ENCODE measurements at places on chromosomes 11 and 22.

DNA sequence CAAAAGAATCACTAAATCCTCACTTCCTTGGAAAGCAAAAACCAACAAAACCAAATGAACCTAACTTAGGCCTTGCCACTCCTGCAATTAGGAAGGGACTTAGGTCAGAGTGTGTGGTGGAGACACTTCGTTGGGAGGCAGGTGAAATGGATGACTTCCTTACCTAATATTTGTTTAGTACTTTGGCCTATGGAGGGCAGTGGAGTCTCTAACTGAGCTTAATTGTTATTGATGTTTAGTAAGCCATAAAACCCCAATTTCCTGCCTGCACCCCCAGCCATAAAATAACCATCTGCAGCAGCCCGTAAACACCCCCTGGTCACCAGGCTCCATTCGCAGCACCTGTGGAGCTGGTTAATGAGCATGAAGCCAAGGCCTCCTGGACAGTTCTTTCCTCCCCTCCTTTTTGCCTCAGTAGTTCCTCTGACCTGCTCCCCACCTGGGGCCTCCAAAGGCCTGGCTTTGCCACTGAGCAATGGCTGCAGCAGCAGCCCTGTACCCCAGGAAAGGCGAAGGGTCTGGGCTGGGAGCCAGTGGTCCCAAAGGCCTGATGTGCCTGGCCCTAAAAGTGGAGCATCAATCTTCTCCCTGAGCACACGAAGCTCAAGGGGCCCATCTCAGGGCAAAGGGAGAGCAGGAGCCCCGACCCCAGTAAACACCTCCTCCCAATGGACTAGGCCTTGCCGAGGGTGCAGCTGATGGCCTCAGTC is 15.6 kb upstream of the SYT13 start:
- DNase-seq = no peak

- no peak for DNase-seq
Observed at GRCh38 chr11:20926799-20927540, 257.6 kb downstream of the NELL1 start.

DNA sequence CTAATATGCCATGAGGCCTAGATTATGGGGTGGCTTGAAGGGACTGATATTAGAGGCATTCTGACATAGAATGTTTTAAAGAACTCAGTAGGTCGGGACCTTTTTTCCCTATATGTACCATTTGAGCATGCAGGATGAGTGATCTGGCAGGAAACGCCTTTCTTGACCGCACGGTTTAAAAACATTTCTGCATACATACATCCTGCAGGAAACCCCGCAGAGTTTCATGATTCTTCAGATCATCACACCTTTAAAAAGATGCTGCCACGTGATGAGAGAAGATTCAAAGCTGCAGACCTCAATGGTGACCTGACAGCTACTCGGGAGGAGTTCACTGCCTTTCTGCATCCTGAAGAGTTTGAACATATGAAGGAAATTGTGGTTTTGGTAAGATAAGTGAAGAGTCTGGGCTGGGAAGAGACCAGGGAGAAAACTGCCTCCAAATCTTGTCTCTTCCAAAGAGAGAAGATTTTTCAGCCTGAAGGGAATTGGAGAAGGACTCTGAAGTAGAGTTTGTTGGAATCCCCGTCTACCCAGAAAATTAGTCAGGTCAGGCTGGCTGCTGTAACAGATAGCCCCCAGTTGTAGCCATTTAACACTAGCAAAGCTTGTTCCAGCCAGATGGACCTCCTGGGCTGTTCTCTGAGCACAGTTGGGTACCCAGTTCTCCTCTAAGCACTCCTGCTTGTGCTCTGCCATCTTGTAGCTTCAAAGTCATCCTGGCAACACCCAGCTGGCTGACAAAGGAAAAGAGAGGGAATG is 7.4 kb downstream of the RCN1 start:
- no peak for DNase-seq

DNA sequence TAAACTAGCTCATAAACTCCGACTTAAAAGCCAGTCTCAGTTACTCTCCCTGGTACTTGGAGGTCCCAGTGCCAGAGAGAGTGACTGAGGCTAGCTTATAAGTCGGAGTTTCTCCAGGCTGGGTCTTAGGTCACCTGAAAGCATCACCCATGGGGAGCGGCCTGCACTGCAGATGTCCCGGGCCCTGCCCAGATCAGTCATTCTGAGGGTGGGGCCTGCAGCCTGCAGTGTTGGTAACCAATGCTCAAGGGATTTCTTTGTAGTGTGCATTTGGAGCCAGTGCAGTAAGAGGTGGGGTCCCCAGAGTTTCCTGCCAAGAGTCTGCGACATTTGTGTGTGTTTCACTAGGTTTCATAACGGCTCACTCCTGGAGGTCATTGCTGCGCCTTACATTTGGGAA is 14.8 kb downstream of the TAB1 start:
- no peak for DNase-seq

GRCh38 chr11:94741022-94741679 is 27.0 kb upstream of the AMOTL1 start:
- no peak for DNase-seq

DNA sequence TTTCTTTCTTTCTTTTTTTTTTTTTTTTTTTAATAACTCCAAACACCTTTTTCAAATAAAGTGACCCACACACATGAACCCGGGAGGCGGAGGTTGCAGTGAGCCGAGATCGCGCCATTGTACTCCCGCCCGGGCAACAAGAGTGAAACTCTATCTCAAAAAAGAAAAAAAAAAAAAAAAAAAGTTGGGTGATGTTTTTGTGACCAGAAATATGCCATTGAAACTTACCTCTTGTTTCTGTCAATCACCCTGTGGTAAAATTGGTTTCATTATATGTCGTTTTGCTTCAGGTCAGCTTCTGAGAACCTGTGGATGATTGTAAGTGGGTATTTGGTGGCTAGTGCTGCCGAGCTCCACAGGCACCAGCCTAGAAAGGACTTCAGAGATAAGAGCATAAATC is 238.8 kb downstream of the TBC1D22A start:
- no peak for DNase-seq

- no peak for DNase-seq
Observed at GRCh38 chr11:34134765-34135164, 29.3 kb downstream of the NAT10 start.

DNA sequence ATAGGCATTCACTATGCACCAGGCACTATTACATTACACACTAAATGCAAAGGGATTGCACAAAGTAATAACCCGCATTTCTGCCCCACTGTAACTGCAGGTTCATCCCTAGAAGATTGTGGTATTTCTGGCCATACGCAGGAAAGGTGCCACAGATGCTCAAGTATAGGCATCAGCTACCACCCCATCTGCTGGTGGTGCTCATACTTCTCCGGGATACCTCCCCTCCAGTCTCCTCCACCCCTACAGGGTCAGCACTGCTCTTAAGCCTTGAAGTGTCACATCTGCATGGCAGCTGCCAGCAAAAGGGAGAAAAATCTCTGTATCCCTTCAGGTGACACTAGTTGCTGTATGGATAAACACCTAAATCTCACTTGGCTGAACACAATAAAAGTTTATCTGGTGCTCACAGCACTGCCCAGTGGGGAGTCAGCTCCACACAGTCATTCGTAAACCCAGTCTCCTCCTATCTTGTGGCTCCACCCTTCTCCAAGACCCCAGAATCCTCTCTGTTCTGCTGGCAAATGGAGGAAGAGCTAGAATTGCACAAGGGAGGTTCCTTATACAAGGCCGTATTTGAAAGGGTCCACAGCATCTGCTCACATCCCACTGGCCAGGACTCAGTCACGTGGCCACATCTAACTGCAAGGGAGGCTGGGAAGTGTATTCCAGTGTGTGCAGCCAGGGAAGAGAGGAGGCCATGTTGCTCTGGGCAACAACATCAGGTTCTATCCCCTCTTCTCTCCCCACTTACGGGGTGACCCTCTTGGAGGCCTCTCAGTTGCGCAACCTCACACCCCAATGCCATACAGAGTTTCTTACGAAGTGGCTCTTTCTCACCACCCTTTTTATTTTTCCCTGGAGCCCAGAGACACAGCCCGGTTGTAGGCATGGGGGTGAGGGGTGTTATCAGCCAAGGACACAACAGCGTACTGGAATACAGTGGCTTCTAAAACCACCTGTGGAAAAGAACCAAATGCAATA is 114.7 kb downstream of the BUD13 start:
- no peak for DNase-seq

GRCh38 chr11:67543585-67543984 is 20.3 kb upstream of the CABP2 start:
- no peak for DNase-seq

GRCh38 chr11:103552086-103552485 is 442.9 kb downstream of the DYNC2H1 start:
- DNase-seq = no peak

- DNase-seq = no peak
Observed at GRCh38 chr11:111729071-111729830, 36.9 kb downstream of the PPP2R1B start.

DNA sequence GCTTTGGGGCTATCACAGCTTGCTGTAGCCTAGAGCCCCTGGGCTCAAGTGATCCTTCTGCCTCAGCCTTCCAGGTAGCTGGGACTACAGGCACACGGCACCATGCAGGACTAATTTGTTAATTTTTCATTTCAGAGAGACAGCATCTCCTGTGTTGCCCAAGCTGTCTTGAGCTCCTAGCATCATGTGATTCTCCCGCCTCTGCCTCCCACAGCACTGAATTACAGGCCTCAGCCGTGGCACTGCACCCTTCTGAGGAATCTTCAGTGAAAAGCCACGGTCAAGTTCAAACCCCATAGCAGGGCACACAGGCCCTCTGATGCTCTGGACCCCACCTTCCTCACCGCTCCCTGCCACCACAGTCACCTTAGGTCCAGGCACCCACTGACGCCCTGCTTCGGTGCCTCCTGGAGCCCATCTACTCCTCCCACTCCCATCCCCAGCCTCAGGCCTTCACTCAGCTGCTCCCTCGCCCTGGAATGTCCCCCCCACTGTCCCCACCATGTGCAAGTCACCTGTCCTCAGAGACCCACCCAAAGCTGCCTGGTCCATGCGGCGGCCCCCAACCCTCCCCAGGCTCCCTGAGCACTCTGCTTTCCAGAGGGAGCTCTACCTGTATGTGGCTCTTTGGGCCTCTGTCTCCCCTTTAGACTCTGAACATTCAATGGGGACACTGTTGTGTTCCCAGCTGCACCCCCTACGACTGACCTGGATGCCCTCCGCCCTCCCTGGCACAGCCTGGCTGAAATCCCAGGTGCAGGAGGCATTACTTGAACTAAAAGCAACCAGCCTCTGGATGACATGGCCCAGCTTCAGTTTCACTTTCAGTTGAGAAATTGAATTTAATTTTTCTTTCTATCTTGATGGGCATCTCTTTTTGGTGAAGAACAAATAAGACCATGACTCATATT is 1.6 kb downstream of the APOL2 start:
- DNase-seq = no peak

GRCh38 chr11:12534549-12534948 is 139.7 kb upstream of the TEAD1 start:
- DNase-seq = no peak

GRCh38 chr11:133492895-133493294 is 39.4 kb downstream of the OPCML start:
- no peak for DNase-seq

- peak; percentile 94 for DNase-seq
Observed at GRCh38 chr22:45534339-45535192, 31.9 kb downstream of the FBLN1 start.

DNA sequence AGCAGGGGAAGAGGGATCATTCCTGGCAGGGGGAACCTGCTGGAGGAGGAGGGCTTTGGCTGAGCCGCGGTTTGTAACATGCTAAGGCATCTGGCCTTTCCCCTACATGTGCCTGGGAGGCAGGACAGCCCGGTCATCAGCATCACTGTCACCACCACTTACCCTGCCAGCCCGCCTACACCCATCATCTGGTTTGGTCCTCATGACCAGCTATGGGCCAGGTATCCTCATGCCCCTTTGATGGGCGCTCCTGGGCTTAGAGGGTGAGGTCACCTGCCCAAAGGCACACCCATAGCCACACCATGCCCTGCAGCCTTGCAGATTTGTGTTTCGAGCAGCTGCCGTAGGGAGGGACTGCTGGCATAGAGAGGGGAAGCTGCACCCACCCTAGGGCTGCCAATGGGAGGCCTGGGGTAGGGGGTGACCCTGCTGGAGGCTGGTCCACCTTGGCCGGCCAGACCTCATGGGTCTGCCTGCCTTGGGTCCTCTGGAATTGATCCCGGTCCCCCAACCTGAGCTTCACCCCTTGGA is 2.6 kb downstream of the MRGPRF start:
- no peak for DNase-seq

DNA sequence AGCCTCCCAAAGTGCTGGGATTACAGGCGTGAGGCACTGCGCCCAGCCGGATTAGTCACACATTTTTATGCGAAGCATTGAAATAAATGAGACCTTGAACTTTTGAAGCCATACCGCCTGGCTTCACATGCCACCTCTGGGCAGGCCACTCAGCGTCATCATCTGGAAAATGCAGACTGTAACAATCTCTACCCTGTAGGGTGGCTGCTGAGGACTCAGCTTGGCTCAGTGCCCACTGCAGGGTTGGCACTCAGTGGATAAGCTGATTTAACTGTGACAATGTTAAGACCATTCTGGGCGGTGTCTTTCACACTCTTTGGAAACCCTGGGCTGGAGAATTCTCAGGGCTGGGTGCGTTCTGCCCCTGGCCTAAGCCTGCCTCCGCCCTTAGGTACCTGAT is 8.5 kb downstream of the SH3BP1 start:
- DNase-seq = no peak

DNA sequence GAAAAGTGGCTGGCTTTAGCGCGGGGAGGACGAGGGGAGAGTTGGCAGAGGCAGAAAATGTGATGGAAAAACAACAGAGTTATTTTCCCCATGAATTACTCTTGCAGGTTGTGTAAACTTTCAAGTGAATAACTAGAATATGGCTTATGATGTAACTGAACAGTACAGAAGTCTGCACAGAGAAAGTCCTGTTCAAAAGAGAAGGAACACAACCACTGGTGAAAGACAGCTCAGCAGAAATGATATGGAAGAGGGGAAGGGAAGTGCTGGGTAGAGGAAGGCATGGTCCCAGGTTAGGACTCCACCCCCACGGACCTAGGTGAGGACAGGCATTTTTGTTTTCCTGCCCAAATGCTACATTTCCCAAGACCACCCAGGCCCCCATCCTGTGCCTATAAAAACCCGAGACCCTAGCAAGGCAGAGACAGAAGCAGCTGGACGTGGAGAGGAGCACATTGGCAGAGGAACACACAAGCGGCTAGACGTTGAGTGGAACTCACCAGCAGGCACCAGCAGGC is 77.7 kb downstream of the MAML2 start:
- no peak for DNase-seq

DNA sequence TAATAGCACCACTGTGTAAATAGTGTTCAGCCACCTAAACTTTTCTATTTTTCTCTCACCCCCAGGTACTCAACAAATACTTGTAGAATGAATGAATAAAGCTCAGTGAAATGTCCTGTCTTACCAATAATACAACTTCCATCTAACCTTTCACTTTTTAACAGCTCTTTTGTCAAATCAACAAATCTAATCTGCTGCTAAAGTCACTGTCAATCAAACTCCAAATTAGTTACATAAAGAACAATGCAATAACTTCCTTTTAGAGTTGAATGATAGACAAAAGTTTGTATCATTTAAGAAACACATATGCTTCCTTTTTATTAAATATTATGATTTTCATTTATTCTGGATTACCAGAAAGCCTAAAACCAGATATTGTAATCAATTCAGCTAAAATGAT is 34.7 kb upstream of the C11orf58 start:
- no peak for DNase-seq
